ENCODE measurements at places on chromosomes 16 and 17.

DNA sequence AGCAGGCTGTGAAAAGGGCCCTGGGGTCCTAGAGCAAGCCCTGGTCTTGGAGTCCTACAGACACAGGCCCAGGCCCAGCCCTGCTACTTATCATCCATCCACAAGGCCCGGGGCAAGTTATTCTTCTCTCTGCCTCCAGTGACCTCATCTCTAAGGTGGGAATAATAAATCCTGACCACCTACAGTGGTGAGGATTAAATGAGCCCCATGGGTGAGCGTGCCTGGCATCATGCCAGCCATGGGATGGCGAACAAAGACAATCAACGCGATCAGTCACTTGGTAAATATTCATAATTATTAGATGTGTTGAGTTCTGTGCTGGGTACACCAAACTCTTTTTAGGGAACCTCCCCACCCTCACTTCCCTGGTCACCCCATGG lies 5.5 kb downstream of the KRT15 start:
- no peak for DNase-seq

DNA sequence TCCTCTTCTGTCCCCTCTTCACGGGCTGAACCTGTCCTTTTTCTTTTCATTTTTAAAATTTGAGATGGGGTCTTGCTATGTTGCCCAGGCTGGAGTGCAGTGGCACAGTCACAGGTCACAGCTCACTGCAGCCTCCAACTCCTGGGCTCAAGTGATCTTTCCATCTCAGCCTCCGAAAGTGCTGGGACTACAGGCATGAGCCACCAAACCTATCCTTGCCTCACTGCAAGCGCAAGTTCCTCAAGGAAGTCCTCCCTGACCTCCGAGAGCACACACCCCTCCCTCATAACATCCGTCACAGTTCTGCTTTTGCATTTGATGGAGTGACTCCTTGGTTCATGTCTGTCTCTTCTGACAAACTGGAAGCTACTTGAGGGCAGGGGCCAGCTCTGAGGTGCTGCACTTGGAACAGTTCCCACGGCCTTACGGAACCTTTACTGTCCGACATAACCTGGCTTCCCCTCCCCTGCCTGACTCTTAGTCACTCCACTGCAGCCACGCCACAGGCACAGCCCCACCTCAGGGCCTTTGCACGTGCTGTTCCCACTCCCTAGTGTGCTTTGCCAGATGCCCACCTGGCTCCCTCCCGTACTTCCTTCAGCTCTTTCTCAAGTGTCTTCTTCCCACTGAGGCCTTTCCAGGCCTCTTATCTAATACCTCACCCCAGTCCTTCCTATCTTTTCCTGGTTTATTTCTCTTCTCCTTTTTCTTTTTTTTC lies 4.4 kb downstream of the TBX6 start:
- DNase-seq, result no peak

- DNase-seq, result no peak
Measured at GRCh38 chr16:64236316-64236715, 885.5 kb downstream of the CDH11 start.

GRCh38 chr17:55783684-55784245 lies 32.9 kb downstream of the PCTP start:
- no peak for DNase-seq

GRCh38 chr16:70705056-70705455 lies 19.2 kb upstream of the MTSS2 start:
- no peak for DNase-seq

- DNase-seq, result no peak
Measured at GRCh38 chr16:27853651-27854050, 209.9 kb downstream of the GSG1L start.

DNA sequence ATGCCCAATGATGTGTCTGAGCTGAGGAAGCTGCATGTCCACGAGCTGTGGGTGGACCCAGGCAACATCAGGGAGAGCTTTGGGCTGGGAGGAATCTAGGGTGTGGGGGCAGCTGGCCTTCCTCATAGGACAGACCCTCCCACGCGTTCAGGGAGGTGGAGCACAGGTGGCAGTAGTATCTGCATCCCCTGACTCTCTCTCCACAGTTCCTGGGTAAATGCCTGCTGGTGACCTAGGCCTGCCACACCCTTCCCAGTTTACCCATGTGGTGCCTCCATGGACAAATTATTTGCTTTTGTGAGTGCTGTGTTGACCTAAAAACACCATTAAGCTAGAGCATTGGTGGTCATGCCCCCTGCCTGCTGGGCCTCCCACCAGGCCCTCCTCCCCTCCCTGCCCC lies 3.2 kb downstream of the HBM start:
- no peak for DNase-seq

Data from AG04450 (cell line).